ENCODE measurements at places on chromosomes 13 and 19. TPM values are rescaled to one million over a fixed set of nuclear protein-coding genes. Genes with fewer than 3 reads are reported as not detected.

Gene KCTD15
- total RNA-seq, result 39.3 TPM

Gene TGFBR3L
- 0.84 TPM for total RNA-seq

Gene OR7D2
- not detected for total RNA-seq

Gene ZNF208
- 12.6 TPM for total RNA-seq

Gene GRK1
- total RNA-seq, result 0.10 TPM

Gene ANKLE1
- total RNA-seq, result 0.71 TPM

Gene VSTM2B
- total RNA-seq, result not detected

Gene TUBA3C
- not detected for total RNA-seq

Gene CEACAM16
- 0.36 TPM for total RNA-seq

Gene DCLK1
- 24.7 TPM for total RNA-seq

Gene CATSPERD
- not detected for total RNA-seq

Gene SLC6A16
- 4.6 TPM for total RNA-seq

Gene CRB3
- total RNA-seq, result not detected

All from aorta (tissue), 5 donors.